ENCODE measurements at places on chromosomes 16 and 17. TPM values are rescaled to one million over a fixed set of nuclear protein-coding genes. Genes with fewer than 3 reads are reported as not detected.

The EVPLL gene
- total RNA-seq = not detected

DNA sequence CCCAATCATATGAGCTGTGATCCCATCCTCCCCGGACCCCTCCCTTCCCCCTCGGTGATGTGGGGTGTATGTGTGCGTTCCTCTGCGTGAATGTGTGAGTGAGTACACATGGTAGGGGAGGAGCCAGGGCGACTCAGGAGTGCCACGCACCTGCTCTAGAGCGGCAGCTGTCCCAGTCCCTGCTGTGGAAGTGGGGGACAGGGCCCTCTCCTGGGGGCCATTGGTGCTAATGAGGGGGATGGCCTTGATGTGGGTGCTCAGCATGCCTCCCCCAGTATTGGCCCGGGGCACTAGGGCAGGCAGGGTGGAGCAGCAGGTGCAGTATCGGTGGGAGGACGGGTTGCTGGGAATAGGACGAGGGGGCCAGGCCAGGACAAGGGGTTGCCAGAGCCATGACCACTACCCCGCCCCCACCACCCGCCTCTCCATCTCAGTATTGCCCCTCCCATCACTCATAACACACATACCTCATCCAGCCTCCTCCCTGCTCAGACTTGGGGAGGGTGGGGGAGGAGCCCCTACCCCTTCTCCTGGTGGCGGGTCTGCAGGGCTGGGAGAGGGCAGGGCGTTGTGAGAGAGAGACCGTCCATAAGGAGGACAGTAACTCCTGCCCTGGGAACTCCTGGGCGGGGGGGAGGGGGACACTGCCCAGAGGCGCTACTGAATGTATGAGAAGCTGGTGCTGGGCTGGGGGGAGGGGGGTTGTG, 8.5 kb downstream of the NR1D1 start:
- H3K36me3 ChIP-seq = no peaks in the 10 kb centered on the region
- H3K4me3 ChIP-seq = no peak overlapping the region
- H3K4me1 ChIP-seq = peaks cover 7% of the 10 kb centered on the region
- DNase-seq = no peak
- H3K27ac ChIP-seq = no peak overlapping the region

GRCh38 chr16:3009568-3010390, 2.9 kb upstream of the CLDN9 start:
- peaks cover 38% of the 10 kb centered on the region for H3K4me1 ChIP-seq
- peak overlapping the region; percentile 14 for H3K4me3 ChIP-seq
- peaks cover 87% of the 10 kb centered on the region for H3K27me3 ChIP-seq
- H3K27ac ChIP-seq = no peak overlapping the region
- H3K36me3 ChIP-seq = no peaks in the 10 kb centered on the region

DNA sequence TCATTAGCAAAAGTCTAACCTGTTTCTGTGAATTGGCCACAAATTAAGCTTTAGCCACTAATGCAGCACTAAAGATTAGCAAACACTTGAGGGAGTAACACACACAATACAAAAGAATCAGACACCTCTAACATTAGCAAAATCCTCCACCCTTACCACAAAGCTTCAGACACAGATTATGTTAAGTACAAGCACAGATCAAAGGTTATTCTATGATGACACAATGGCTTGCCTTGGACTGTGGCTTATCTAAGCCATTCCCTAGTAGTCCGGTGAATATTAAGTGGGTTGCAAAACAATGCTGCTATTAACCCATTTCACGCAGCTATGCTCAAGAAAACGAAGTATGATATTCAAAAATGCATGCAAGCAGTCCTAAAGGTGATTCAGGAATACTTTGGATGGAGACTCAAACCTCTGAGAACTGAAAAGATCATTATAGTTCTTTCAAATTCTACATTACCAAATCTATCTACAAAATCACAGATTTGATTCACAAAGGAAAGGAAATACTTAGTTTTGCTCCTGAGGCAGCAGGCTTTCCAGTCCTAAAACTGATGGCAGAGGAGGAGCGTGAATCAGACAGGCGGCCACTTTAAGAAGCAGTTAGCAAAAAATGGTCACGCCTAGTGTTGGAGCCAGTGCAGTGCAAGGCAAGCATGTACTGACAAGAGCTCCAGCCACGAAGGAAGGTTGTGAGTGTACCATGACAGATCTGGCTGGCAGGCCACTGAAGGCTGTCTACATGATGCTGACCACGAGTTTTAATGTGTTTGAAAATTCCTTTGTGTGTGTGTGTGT, 67.2 kb downstream of the PARN start:
- H3K27me3 ChIP-seq = no peaks in the 10 kb centered on the region
- no peak overlapping the region for H3K4me3 ChIP-seq
- H3K4me1 ChIP-seq = peaks cover 16% of the 10 kb centered on the region
- no peaks in the 10 kb centered on the region for H3K36me3 ChIP-seq
- peak overlapping the region; percentile 59 for H3K27ac ChIP-seq

The DPEP2NB gene
- total RNA-seq = not detected

The PRSS33 gene
- total RNA-seq = 0.73 TPM

- H3K36me3 ChIP-seq = no peaks in the 10 kb centered on the region
- H3K27ac ChIP-seq = no peak overlapping the region
- H3K4me3 ChIP-seq = no peak overlapping the region
These were observed 3.5 kb downstream of the ICAM2 start for GRCh38 chr17:64016974-64017373.

The TBC1D3D gene
- 0.06 TPM for total RNA-seq

- H3K27me3 ChIP-seq = no peaks in the 10 kb centered on the region
- no peak overlapping the region for H3K4me3 ChIP-seq
- H3K27ac ChIP-seq = no peak overlapping the region
- DNase-seq = no peak
- no peaks in the 10 kb centered on the region for H3K4me1 ChIP-seq
These were observed 338.3 kb downstream of the CA10 start for GRCh38 chr17:51820252-51820651.

GRCh38 chr17:65918916-65919315, 273.0 kb downstream of the CEP112 start:
- H3K4me1 ChIP-seq = peaks cover 11% of the 10 kb centered on the region
- no peak overlapping the region for H3K4me3 ChIP-seq
- no peak overlapping the region for H3K27ac ChIP-seq
- peak; percentile 52 for DNase-seq
- no peaks in the 10 kb centered on the region for H3K27me3 ChIP-seq

DNA sequence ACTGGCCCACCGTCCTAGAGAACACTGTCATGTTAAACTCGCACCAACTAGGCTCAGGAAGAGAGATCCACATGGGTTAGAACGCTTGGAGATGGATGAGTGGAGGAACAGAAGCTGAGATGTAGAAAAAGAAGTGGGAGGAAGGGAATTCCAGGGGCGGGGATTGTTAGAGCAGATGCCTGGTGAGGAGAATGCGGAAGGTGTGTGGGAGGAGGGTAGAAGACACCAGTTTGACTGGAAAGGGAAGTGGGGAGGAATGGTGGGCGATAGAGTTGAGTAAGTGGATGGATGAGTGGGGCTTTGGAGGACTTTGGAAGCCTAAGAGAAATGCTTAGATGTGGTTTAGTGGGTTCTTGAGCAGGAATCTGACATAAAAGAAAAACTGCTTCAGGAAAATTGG, 37.4 kb downstream of the DHX38 start:
- H3K4me1 ChIP-seq = peaks cover 14% of the 10 kb centered on the region
- H3K36me3 ChIP-seq = no peaks in the 10 kb centered on the region
- H3K4me3 ChIP-seq = no peak overlapping the region
- no peaks in the 10 kb centered on the region for H3K27me3 ChIP-seq
- no peak for DNase-seq
- no peak overlapping the region for H3K27ac ChIP-seq

DNA sequence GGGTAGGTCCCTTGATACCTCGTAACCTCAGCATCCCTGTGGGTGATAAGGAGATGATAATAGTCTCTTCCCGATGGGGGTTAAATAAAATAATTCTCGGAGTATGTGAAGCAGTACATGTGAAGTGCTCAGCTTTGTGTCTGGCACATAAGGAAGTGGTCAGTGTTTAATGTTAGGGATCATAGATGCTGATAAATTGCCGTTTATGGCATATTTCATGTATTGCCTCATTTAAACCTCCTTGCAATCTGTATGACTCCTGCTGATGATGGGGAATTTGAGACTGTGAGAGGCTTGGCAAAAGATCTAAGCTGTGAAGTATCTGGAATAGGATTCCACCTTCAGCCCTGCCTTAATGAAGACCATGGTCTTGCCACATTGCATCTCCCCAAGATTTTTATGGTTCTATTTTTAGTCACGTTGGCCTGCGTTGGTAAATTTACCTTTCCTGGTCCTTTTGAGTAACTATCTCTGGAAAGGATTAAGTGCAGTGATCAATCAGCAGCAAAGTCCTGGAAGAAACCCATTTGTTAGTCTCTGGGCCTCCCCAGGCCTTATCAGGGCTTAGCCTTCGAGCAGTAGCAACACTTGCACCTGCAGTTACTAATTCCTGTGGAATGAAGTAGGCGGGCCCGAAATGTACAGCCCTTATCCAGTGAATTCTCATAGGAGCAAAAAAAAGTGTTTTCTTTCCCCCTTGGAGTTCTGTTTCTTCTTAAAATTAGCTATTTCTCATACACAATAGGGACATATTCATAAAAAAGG, 144.9 kb downstream of the WWOX start:
- no peaks in the 10 kb centered on the region for H3K27me3 ChIP-seq
- H3K36me3 ChIP-seq = no peaks in the 10 kb centered on the region
- H3K27ac ChIP-seq = no peak overlapping the region

GRCh38 chr16:60731329-60732050, 1304.7 kb downstream of the CDH8 start:
- no peak overlapping the region for H3K27ac ChIP-seq
- H3K36me3 ChIP-seq = no peaks in the 10 kb centered on the region
- H3K4me1 ChIP-seq = no peaks in the 10 kb centered on the region
- no peak for DNase-seq
- no peak overlapping the region for H3K4me3 ChIP-seq

The CDT1 gene
- 7.8 TPM for total RNA-seq

- no peaks in the 10 kb centered on the region for H3K27me3 ChIP-seq
- no peak overlapping the region for H3K4me3 ChIP-seq
- peak; percentile 28 for DNase-seq
- no peaks in the 10 kb centered on the region for H3K36me3 ChIP-seq
These were observed 117.6 kb downstream of the USP31 start for GRCh38 chr16:23031508-23032098.

DNA sequence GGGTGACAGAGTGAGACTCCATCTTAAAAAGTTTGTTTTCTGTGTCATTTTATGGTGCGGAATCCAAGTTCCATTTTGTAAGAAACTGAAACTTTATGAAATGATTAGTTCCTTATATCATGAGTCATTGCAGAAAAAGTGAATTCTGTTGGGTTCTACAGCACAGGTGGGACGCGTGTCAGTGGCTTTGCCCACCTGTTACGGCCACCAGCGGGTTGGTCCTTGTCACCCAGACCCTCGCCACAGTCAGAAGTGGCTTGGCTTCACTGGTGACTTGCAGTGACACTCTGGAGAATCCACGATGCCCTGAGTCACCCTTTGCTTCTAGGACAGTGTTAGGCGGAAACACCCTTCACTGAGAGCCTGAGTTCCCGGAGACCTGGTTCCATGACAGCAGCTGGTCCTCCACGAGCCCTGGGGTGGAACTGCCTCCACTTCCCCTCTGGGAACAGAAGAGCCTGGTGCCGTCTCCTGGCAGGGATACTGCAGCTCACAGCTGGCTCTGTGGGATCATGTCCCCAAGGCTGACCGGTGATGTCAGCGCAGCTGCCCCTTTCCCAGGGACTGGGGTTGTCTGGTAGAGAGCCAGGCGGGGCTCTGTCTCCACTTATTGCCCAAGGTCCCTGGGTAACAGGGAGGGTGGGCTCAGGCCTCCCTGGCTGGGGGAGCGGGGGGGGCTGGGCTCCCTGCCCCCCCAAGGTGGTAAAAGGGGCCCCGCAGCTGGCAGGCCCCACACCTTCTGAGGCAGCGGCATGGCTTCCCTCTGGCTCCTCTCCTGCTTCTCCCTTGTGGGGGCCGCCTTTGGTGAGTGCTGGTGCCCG, at the start of gene CTRB1:
CTRB1 (plus strand) TSS at position 733 of the 821 bp plus-strand sequence; CDS start at position 753, 20 bp downstream.
- no peak within 1 kb of the TSS for H3K4me3 ChIP-seq
- no peaks in the 10 kb centered on the region for H3K4me1 ChIP-seq
- H3K27ac ChIP-seq = no peak within 1 kb of the TSS
- no peaks in the 10 kb centered on the region for H3K36me3 ChIP-seq

The SLFN14 gene
- not detected for total RNA-seq

- no peaks in the 10 kb centered on the region for H3K27me3 ChIP-seq
- no peak for DNase-seq
- no peak overlapping the region for H3K27ac ChIP-seq
These were observed 69.9 kb upstream of the MSI2 start for GRCh38 chr17:57186226-57187019.

DNA sequence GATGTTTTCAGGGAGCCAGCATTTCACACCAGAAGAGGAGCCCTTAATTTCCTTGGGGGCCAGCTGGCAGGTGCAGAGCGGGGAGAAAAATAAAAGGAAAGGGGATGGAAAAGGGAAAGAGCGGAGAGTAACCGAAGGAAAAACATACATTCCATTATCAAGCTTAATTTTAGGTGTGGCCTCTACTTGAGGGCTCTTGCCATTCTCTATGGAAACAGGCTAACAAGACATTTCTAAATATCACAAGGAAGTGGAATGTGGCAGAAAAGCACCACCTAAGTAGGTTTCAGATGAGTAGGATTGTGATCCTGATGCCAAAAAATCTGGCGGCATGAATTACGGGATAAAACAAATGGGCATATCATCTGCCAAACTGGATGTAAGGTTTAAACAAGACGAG, 970 bp upstream of the DYNC1LI2 start:
- peaks cover 12% of the 10 kb centered on the region for H3K4me1 ChIP-seq
- H3K27me3 ChIP-seq = peaks cover 18% of the 10 kb centered on the region
- peaks cover 13% of the 10 kb centered on the region for H3K36me3 ChIP-seq
- no peak overlapping the region for H3K4me3 ChIP-seq
- H3K27ac ChIP-seq = no peak overlapping the region
- DNase-seq = no peak

- no peak overlapping the region for H3K4me3 ChIP-seq
- no peaks in the 10 kb centered on the region for H3K4me1 ChIP-seq
- DNase-seq = no peak
- no peaks in the 10 kb centered on the region for H3K27me3 ChIP-seq
These were observed 206.8 kb upstream of the SDK2 start for GRCh38 chr17:73851091-73851490.

The KRTAP4-6 gene
- not detected for total RNA-seq

The IL34 gene
- total RNA-seq = not detected

The SLFN11 gene
- 0.02 TPM for total RNA-seq

The TMC5 gene
- 0.32 TPM for total RNA-seq

The CASKIN1 gene
- 9.0 TPM for total RNA-seq

GRCh38 chr17:61000911-61001310, 323.3 kb downstream of the BCAS3 start:
- no peak overlapping the region for H3K4me3 ChIP-seq
- H3K36me3 ChIP-seq = no peaks in the 10 kb centered on the region
- H3K4me1 ChIP-seq = peaks cover 7% of the 10 kb centered on the region
- no peaks in the 10 kb centered on the region for H3K27me3 ChIP-seq
- no peak overlapping the region for H3K27ac ChIP-seq
- DNase-seq = peak; percentile 45

DNA sequence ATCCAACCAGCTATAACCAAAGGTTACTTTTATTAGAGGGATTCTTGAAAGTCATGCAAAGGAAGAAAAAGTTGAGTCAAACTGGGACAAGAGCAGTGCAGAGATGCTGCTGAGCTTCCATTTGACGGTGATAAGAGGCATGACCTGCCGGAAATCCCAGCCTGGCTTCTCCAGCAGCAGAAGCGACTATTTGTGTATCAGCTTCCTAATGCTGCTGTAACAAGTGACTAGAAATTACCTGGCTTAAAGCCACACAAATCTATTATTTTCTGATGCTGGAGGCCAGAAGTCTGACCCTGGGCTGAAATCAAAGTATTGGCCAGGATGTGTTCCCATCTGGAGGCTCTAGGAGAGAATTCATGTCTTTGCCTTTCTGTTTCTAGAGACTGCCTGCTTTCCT, 41.6 kb upstream of the CPPED1 start:
- no peak overlapping the region for H3K27ac ChIP-seq
- H3K36me3 ChIP-seq = no peaks in the 10 kb centered on the region
- no peak overlapping the region for H3K4me3 ChIP-seq

The C17orf58 gene
- total RNA-seq = 34.3 TPM
